ENCODE measurements at places on chromosomes 12 and 14. TPM values are rescaled to one million over a fixed set of nuclear protein-coding genes. Genes with fewer than 3 reads are reported as not detected.

The BBOF1 gene
- 1.2 TPM for total RNA-seq

The LRTM2 gene
- not detected for total RNA-seq

GRCh38 chr14:29493849-29494248, 433.8 kb downstream of the PRKD1 start:
- DNase-seq = no peak

DNA sequence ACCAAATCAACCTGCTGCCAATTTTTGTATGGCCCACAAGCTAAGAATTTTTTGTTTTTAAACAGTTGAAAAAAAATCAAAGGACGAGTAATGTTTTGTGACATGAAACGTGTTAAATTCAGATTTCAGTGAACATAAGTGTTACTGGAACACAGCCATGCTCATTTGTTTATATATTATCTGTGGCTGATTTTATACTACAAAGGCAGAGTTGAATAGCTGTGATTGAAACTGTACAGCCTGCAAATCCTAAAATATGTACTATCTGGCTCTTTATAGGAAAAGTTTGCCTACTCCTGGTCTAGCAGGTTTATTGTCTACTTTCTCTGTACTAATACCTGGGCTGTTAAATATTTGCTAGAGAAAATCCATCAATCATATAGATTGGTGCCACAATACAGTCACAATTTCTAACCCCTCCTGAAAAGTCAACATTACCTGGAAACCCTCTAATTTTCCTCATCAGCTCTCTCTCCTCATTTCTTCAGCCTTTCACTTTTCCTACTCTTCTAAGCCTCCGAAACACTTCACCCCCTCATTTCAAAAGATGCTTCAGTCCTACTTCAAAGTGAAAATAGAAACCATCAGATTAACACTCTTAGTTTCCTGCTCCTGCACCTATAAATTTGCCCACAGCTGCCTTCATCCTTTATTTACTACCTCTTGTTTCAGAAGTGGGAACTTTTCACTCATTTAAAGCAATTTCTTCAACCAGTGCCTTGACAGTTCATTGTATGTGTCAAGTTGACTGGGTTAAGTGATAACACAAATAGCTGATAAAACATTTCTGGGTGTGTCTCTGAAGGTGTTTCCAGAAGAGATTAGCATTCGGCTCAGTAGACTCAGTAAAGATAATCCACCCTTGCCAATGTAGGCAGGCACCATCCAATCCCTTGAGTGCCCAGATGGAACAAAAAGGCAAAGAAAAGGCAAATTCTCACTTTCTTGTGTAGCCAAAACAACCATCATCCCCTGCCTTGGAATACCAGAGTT, 18.0 kb upstream of the C2CD5 start:
- no peak for DNase-seq

The PLEKHD1 gene
- total RNA-seq = 0.11 TPM

DNA sequence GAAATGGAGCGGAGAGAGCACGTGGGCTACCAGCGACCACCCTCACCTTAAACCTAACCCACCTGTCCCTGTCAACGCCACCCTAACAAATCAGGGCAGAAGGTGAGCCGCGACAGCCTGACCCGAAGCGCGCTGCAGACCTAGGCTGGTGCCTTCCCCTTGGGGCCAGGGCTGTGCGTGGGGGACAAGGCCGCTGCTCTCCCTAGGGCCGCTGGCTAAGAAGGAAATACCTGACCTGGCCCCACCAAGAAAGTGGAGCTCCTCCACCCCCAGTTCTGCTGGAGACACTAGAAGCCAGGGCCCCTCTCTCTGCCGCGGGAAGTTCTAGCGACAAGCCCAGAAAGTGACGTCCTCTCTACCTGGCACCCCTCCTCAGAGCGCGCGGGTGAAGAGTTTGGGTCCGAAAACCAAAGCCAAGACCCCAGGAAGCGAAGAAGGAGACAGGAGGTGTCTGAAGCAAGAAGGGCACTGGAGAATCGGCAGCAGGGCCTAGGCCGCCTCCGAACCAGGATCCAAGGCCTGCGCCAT, 7.5 kb downstream of the SIX1 start:
- DNase-seq = no peak

The ANO4 gene
- not detected for total RNA-seq

Measured in activated naive CD8-positive, alpha-beta T cell treated with anti-CD3 and anti-CD28 coated beads, Interleukin-2, amount 10 ng/mL, durations not matched to agents 7 days and 5 days (primary cell).